ENCODE measurements at places on chromosomes 2 and 18. TPM values are rescaled to one million over a fixed set of nuclear protein-coding genes. Genes with fewer than 3 reads are reported as not detected.

The POTEJ gene
- total RNA-seq: 0.28 TPM

DNA sequence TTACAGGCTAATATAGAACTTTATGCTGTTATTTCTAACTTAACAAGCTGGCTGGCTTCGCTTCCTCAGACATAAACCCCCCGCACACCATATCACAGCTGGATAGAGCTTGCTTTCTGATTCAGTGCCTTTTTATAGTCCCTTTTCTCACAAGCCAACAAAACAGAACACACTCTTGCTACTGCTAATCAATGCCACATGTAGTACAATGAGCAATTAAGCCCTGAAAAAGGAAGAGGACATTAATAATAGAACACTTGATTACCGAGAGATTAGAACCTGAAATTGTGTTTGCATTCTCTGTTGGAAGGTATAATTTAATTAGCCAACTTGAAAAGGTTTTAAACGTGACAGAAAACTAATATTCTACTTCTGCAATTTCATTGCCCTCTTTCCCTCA lies 267.7 kb upstream of the CYRIA start:
- no peak for DNase-seq

DNA sequence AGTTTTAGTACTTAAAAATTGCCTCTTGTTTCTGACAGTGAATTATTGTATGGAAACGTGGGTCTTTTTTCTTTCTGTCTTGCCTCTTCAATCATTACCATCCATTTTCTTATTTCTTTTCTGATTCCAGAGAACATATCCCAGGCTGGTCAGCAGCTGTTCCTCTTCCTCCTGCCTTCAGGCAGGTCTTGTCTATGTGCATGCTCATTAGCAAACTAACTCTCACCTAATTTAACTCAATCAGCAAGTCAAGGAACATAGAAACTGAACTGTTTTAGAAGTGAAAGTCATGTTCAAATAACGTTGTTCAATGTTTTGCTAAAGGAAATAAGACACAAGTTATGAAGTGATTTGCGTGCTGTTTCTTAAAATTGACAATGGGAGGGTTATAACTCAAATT lies 241.5 kb downstream of the PTGR3 start:
- no peak for DNase-seq

The C2orf80 gene
- total RNA-seq: not detected

GRCh38 chr18:80197528-80197927 lies 49.8 kb downstream of the PARD6G start:
- DNase-seq: no peak

GRCh38 chr18:35564795-35565453 lies 16.6 kb upstream of the GALNT1 start:
- no peak for DNase-seq

DNA sequence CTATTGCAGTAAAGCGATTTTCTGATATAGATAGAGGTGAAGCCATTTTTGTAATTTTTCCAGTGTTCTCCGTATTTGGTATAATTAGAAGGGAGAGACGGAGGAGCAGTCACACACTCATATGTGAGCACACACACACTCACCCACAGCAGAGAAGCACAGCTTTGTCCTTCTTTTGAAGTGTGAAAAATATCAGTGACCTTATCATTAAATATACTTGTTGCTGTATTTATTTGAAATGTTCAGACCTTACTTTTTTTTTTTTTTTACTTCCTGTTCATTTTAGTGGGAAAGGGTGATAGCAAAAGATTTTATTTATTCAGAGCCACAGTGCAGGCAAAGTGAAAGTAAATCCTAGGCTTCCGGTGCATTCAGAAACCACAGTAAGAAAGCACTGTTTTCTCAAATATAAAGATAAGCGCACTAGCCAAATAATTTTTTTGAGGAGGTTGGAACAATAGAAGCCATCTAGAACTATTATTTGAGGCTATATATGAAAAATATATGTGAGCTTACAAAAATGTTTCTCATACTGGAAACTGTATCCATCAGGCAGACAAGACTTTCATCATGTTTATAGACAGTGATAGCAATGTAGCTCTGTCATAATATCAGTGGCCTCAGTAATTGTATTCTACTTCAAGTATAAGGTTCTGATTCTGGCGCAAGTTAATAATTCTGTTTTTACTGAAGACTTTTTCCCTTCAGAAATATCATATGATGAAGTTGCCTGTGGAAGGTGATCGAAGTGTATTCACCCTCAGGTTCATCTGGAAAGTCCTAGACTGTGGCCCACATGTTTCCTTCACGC lies 37.2 kb downstream of the TSHZ1 start:
- DNase-seq: no peak

The FHL2 gene
- total RNA-seq: 25.9 TPM

- DNase-seq: no peak
These were observed 406.6 kb downstream of the NYAP2 start for GRCh38 chr2:225806105-225806504.

DNA sequence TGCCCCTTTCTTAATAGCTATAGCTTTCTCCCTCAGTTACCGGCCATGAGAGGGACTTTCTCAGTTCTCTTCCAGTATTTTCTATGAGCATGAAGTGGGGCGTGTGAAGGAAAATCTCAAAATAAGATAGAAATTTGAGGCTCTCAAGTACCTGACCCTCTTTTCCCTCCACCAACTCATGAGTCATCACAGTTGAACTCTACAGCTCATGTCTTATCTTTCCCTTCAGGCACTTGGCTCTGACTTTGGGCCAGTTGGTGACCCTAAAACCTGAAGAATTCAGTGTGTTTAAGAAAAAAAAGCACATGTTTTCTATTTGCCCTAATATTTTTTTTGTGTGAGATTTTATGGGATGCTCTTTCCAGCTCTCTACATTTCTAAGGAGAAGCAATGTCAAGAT lies 896.7 kb upstream of the ZEB2 start:
- no peak for DNase-seq

- no peak for DNase-seq
These were observed 7.1 kb upstream of the EPAS1 start for GRCh38 chr2:46290078-46290477.

The ILKAP gene
- 51.8 TPM for total RNA-seq

DNA sequence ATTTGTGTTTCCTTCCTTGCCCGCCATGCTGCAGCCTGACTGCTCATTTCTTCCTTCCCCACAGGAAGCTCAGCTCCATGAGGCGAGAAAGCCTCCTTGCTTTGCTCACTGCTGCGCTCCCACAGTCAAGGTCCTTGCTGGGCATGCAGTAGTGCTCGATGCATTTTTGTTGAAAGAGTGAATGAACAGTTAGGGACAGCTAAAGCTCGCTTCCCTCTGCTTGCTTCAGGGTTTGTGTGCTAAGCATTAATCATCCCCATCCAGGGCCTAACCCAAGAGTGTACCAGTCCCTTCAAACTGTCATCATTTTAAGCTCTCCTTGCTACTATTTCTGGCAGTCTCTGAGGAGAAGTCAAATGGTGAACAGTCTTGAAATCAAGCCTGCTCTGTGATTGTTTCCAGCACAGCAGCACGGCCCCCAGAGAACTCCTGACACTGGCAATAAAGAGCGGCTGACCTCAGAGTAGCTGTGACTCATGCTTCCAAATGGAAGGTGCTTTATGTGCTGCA lies 171.7 kb upstream of the SOX11 start:
- no peak for DNase-seq

GRCh38 chr2:12513339-12513738 lies 203.4 kb upstream of the TRIB2 start:
- DNase-seq: no peak

DNA sequence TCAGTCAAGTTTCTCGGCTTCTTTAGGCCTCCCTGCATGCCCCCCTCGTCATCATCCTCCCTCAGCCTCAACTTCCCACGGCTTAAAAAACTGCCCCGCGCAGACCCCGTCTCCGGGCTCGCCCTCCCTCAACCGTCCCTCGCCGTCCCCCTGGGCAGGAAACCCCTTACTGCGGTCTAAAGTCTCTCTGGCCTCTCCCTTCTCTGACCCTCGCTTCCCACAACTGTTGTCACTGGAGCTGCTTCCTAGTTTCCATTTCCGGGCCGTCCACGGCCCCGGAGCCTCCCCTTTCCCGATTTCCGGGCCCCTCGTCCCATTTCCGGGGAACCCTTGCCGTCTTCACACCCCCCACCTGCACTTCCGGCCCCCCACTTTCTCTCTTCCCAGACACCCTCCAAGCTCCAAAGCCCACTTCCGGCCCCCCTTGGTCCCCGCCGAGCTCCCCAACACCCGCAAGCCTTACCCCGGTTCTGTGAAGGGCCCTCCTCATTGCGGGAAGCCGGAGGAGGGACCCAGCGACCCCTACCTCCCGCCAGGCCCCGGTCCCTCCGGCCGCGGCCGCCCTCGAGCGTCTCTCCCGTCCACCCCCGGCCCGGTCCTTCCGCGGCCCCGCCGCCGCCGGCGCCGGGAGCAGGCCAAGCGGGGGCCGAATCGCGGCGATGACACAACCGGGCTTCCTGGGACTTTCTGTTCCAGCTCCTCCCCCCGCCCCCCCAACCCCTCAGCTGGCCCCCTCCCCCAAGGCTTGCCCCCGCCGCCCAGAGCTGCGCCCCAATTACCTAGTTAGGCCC lies 513 bp downstream of the TRIP12 start:
- peak; percentile 38 for DNase-seq
